SJCRH30 (cell line): ENCODE measurements at places on chromosomes 13 and 19.

GRCh38 chr19:16911046-16911445, 22.2 kb downstream of the F2RL3 start:
- H3K4me3 ChIP-seq = no peak overlapping the region
- H3K27me3 ChIP-seq = 0 out of 2 replicates have a peak, but pooled peaks cover 3% of the 10 kb centered on the region
- H3K4me1 ChIP-seq = no peaks in the 10 kb centered on the region
- H3K27ac ChIP-seq = no peak overlapping the region
- DNase-seq = no peak

GRCh38 chr13:101289764-101290163, 126.5 kb downstream of the NALCN start:
- no peak overlapping the region for H3K4me3 ChIP-seq
- no peaks in the 10 kb centered on the region for H3K27me3 ChIP-seq
- no peaks in the 10 kb centered on the region for H3K4me1 ChIP-seq
- H3K36me3 ChIP-seq = no peaks in the 10 kb centered on the region

DNA sequence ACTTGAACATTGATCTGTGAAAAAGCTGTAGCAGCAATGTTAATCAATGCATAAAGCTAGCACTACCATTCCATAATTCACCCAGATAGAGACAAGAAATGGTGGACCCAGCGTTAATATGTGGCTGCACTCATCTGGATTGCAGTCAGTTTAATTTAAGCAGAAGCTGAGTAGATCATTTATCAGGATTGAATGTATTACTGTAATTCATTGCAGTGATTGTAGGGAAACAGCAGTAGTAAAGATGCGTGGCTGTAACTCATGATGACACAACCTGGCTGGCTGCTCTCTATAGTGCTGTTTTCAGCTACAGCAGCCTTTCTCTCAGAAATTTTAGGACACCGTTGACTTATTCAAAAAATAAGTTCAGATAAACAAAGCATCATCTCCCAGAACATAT, 499.5 kb upstream of the SLITRK6 start:
- no peak overlapping the region for H3K4me3 ChIP-seq
- H3K27me3 ChIP-seq = no peaks in the 10 kb centered on the region
- H3K36me3 ChIP-seq = no peaks in the 10 kb centered on the region
- H3K27ac ChIP-seq = no peak overlapping the region
- H3K4me1 ChIP-seq = no peaks in the 10 kb centered on the region

- no peak for DNase-seq
- H3K4me3 ChIP-seq = no peak overlapping the region
- peaks cover 9% of the 10 kb centered on the region for H3K36me3 ChIP-seq
- H3K27ac ChIP-seq = no peak overlapping the region
- H3K4me1 ChIP-seq = peaks cover 3% of the 10 kb centered on the region; the same call in 1 of the 2 replicates
Measured at GRCh38 chr19:58560921-58561320, 2.5 kb upstream of the UBE2M start.

GRCh38 chr13:50594276-50595051, 249.0 kb downstream of the DLEU7 start:
- H3K27me3 ChIP-seq = no peaks in the 10 kb centered on the region
- peaks cover 31% of the 10 kb centered on the region for H3K4me1 ChIP-seq
- DNase-seq = no peak
- no peak overlapping the region for H3K27ac ChIP-seq
- no peak overlapping the region for H3K4me3 ChIP-seq

- H3K36me3 ChIP-seq = no peaks in the 10 kb centered on the region
- DNase-seq = no peak
- H3K27ac ChIP-seq = no peak overlapping the region
- H3K4me3 ChIP-seq = no peak overlapping the region
Measured at GRCh38 chr19:17646441-17646840, 41.7 kb downstream of the UNC13A start.
